ENCODE measurements at places on chromosomes 13 and 19.
A peak's percentile ranks its signal among the peaks of the same experiment; 100 is the strongest.

GRCh38 chr19:6065685-6066374, 44.5 kb downstream of the RFX2 start:
- peak; percentile 89 for DNase-seq

GRCh38 chr19:38559428-38560401, 58.0 kb downstream of the MAP4K1 start:
- DNase-seq: peak; percentile 76

- DNase-seq: no peak
Observed at GRCh38 chr13:27028683-27029480, 142.7 kb downstream of the USP12 start.

DNA sequence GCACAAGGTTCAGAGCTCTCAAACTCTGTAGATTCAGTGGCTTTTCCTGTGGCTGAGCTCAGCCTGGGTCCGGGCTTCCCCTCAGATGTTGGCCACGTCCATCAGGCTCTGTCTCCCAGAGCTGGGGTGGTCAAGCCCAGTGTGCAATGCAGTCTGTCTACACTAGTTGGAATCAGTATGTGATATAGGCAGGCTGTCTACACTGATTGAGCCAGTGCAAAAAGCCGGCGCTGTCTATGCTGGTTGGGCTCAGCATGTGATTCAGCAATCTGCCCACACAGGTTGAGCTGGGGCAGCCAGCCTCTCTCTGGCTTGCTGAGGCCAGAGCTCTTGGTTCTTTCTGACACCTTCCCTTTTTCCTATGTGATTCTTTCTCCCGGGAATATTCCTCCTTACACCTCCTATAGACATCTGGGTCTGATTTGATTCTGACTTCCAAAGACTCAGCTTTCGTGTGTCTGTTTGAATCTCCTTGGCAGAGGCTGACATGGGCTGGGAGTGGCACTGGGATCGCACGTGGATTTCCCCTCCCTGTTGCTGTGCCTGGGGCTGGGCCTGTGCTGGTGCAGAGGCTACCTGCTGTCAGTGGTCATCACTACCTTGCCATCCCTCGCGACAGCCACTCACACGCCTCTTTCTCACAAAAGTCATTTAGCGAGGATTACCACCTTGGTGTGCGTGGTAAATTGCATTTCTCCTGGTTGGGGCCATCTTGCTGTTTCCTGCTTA, 9.3 kb downstream of the CHST8 start:
- DNase-seq: no peak

GRCh38 chr19:10230173-10230860, 814 bp downstream of the S1PR2 start:
- DNase-seq: peak; percentile 82

DNA sequence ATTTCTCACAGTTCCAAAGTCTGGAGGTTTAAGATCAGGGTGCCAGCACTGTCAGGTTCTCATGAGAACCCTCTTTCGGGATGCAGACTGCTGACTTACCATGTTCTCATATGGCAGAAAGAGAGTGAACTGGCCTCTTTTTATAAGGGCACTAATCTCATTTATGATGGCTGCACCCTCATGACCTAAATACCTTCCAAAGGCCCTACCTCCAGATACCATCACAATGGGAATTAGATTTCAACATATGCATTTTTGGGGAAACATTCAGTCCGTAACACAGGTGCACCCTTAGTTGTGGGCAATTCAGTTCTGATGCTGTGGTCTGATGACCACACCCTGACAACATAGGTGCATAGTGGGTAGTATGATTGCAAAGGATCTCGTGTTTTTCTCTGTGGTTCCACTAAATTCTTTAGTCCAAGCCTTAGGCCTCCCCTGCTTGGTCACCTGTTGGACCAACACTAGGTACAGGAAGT, 33.3 kb downstream of the GARRE1 start:
- DNase-seq: no peak

- DNase-seq: no peak
Observed at GRCh38 chr19:33580026-33580644, 41.6 kb upstream of the CHST8 start.

- DNase-seq: no peak
Observed at GRCh38 chr19:2922987-2923386, 21.8 kb downstream of the ZNF77 start.

DNA sequence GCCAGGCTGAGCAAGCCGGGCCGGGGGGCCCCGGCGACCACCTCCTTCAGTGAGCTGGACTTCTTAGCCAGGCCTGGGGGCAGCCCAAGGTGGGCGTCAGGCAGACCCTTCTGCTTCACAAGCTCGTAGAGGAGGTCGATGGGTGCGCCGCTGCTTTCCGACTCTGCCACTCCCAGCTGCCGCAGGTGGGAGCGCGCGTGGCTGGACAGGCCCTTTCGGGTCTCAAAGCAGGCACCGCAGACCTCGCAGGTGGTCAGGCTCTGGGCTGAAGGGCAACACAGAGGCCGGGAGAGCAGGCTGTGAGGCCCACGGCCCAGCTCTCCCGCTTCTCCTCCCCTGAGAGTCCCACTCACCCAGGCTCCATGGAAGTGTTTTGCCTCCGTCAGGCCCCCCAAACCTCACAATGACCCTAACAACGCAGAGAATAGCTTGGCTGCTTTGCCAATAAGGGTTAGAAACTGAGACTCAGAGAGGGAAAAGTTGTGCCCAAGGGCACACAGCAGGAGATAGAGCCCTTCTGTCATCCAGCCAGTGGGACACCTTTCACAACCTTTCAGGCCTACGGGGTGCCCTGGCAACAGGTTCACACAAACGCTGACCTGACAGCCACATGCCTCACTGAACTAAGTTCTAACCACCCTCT, 11.2 kb upstream of the AKAP8L start:
- DNase-seq: no peak

DNA sequence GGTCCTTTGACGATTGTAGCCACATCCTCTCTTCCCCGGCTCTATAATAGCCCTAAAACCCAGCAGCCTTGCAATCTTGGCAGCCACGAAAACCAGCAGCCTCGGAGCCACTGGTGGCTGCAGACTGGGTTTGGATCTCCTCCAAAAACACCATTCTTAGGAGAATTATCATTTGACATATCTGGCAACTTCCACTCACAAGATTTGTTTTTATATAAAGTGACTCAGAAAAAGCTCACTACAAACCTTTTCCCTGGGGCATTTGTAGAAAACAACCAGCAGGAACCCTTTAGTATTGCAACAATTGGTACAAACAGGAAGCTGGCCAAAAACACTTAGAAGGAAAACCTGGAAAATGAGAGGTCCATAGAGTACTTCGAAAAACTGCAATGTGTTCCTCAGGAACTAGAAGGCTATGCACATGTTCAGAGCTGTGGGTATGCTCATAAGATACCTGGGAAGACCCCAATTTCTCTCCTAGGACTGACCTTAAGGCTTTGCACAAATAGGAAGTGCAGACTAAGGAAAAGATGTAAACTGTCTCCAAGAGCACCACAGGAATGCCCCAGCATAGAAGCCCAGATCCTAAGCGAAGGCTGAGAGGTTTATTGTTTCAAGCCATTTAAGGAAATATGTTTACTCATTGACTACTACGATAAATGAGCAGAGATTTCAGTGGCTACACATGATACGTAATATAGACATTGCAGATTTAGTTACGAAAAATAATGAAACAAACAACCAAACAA, 71.2 kb downstream of the MYO16 start:
- DNase-seq: no peak

DNA sequence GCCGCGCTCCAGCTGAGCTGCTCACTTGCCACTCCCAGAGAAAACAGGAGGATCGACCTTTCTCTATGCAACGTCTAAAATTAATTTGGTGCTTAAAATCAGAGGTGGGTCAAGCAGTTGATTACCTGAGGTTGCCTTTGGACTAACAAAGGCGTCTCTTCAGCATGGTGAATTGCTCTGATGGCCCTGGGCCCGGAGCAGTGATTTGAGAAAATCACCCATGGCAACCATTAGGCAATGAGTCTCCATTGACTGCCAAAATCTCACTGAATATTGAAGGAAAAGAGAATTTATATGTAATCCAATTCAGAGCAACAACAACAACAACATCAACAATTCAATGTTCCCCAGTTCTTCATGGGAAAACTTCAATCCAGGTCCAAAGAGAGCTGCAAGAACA, 61.8 kb downstream of the IRS2 start:
- no peak for DNase-seq

DNA sequence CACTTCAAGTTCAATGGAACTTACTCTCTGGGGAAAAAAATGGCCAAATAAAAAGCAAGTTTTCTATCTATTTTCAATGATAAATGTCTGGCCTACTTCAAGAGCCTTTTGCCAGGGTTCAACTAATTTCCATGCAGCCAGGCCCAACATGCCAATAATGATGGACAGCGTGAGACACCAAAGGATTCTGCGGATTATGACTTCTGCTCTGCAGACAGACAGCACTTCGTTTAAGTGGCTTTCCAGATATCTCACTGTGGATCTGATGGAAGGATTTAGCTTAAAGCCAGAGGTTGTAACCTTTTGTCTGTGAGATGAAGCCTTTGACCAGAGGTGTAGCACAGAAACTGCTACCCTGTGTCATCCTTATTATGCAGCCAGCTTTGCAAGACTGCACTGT, 614.2 kb downstream of the DCT start:
- no peak for DNase-seq

DNA sequence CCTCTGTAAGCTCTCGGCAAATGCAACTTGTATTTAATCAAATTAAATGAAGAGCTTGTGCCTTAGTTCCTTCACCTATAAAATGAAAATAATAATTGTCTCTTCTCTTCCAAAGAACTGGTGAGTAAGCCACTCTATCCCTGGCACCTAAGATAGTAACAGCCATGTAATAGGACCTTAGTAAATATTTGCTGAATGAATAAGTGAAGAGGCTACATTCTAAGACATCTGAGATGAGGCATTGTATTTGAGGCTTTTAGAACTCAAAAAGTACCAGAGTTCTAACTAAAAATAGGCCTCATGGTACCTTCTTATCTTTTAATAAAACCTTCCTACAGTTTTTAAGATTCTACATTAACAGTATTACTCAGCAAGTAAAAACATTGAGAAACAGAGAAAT, 17.3 kb upstream of the DCLK1 start:
- no peak for DNase-seq

- DNase-seq: no peak
Observed at GRCh38 chr13:98598043-98598442, 21.1 kb upstream of the STK24 start.

- DNase-seq: peak; percentile 21
Observed at GRCh38 chr19:14475251-14476073, at the start of gene PTGER1. TSS of gene PTGER1 (minus strand) at chr19:14475354. CDS start at chr19:14474320, 1,034 bp downstream.

DNA sequence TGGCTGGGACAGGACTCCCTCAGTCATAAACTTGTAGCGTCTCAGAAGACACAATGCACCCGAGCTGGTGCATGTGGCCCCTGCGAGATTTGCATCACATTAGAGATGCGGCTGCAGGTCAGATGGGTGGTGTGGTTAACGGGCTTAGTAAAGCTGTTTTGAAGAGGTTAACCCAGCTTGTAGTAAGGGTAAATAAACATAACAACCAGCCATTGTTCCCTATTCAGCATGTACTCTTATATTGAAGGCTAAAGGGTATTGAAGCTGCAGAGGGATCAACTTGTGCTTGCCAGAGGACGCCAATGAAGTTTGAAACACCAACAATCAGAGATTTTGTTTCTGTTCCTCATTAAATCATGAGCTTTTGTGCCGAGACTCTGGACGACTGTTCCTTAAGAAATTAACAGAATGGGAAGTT, 79.4 kb downstream of the ZIC5 start:
- no peak for DNase-seq

DNA sequence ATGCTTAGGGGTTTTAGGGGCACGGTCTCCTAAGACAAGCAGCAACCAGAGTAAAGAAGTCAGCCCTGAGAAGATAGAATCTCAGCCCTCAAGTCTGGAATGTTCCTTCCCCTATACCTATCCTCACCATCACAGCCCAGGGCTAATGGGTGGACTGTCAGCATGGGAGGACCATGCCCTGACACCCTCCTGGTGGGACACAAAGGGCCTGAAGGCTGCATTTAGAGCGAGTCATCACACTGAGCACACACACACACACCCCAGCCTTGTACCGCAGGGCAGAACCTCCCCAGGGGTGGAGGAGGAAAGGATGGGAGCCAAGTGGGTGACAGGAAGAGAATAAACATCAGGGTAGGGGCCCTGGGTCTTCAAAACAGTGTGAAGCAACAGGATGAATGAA, 174.8 kb upstream of the SERP2 start:
- DNase-seq: no peak

DNA sequence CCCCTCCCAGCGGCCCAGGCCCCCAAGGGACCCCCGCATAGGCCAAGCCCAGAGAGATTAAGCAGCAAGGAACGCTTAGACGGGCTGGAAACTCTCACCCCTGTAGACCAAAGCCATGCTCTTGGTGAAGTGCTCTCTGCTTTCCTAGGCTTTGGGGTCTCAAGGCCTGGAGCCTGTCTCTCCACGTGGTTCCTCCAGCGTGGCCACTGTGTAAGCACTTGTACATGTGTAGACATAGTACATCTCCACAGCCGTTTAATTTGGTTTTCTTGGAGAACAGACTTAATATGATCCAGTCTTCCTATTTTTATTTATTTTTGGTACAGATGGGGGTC, 1.1 kb downstream of the NUDT19 start:
- DNase-seq: no peak

GRCh38 chr19:10882108-10882457, 10.7 kb downstream of the CARM1 start:
- DNase-seq: no peak

DNA sequence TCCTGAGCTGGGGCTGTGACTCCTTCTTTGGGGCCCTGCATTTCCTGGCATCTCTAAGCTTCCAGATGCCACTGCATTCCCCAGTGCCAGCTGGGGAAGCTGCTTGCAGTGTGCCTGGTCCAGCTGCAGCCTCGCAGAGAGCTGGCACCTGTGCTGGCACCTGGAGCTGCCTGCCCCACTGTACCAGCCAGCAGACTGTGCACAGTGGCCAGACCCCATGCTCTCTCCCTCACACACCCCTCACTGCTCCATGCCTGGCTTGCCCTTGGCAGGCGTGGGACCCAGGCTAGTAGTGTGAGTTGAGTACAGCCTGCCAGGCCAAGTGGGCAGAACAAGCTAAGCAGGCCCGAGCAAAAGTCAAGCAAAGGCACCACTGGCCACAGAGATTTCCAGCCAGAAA, 327.5 kb downstream of the NDFIP2 start:
- no peak for DNase-seq

- DNase-seq: peak; percentile 66
Observed at GRCh38 chr19:17346109-17346671, 8.8 kb downstream of the GTPBP3 start.

DNA sequence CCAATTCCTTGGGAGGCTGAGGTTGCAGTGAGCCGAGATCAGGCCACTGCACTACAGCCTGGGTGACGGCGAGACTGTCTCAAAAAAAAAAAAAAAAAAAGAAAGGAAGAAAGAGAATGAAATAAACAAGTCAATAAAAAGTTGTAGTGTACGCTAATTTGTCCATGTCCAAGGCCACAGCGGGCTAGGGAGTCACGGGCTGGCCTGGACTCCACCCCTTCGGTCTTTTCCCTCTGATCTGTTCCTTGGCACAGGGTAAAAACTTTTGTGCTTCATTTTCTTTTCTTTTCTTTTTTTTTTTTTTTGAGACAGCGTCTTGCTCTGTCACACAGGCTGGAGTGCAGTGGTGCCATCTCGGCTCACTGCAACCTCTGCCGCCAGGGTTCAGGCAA, 19.4 kb upstream of the MKNK2 start:
- no peak for DNase-seq

GRCh38 chr19:45468159-45468651, 409 bp downstream of the FOSB start:
- peak; percentile 59 for DNase-seq
